ENCODE measurements at places on chromosomes 11 and 22. TPM values are rescaled to one million over a fixed set of nuclear protein-coding genes. Genes with fewer than 3 reads are reported as not detected.

GRCh38 chr11:106159836-106160235 is 82.4 kb downstream of the AASDHPPT start:
- H3K27me3 ChIP-seq, result peaks cover 14% of the 10 kb centered on the region
- DNase-seq, result no peak
- H3K36me3 ChIP-seq, result no peaks in the 10 kb centered on the region
- no peak overlapping the region for H3K27ac ChIP-seq
- peaks cover 4% of the 10 kb centered on the region for H3K4me1 ChIP-seq

DNA sequence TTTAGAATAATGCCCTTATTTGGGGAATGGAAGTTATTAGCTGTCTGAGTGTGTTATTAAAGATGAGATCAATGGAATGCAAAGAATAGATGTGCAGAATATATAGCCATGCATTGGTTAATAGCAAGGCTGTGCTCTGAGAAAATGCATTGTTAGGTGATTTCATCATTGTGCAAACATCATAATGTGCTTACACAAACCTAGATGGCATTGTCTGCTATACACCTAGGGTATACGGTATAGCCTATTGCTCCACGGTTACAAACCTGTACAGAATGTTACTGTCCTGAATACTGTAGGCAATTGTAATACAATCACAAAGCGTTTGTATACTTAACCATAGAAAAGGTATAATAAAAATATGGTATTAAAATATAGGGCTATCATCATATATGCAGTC is 25.5 kb downstream of the SLC5A12 start:
- H3K4me3 ChIP-seq, result no peak overlapping the region
- no peak overlapping the region for H3K27ac ChIP-seq
- H3K4me1 ChIP-seq, result no peaks in the 10 kb centered on the region
- H3K27me3 ChIP-seq, result no peaks in the 10 kb centered on the region

- H3K4me1 ChIP-seq, result peaks cover 5% of the 10 kb centered on the region
- H3K27me3 ChIP-seq, result peaks cover 7% of the 10 kb centered on the region
- H3K36me3 ChIP-seq, result no peaks in the 10 kb centered on the region
- DNase-seq, result no peak
These were observed 38.1 kb upstream of the LDLRAD3 start for GRCh38 chr11:35905646-35906276.

DNA sequence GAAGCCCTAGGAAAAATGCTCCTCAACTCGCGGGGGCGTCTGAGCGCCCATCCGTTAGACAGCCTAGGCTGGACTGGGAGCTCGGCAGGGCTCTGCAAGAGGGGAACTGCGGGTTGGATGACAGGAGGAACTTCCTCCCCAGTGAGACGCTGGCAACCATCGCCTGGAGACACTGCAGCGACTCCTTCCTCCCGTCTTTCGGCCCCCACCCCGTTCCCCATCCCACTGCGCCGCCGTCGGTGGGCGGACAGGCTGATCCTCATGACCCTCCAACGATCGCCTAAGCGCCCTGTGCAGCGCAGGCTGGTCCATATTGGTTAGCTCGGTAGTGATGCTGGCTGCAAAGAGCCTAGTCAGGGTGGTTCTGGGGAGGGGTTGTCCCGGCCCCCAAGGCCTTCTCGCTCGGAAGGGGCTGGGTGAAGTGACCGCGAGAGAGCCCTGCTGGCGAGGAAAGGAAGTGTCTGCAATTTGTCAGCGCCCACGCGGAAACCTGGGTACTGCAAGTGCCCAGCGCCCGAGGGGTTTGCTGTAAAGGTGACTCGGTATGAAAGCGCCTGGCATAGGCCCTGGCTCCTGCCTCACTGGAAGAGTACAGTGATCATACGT is 638 bp downstream of the NRGN start:
- DNase-seq, result peak; percentile 47
- H3K27me3 ChIP-seq, result peaks cover 13% of the 10 kb centered on the region
- H3K4me3 ChIP-seq, result peak overlapping the region; percentile 91
- H3K36me3 ChIP-seq, result no peaks in the 10 kb centered on the region

Gene DGAT2
- 1.2 TPM for total RNA-seq

Data from T-helper 17 cell (primary cell).